ENCODE measurements at places on chromosomes 13 and 19. TPM values are rescaled to one million over a fixed set of nuclear protein-coding genes. Genes with fewer than 3 reads are reported as not detected.

Gene ZNF66
- total RNA-seq: 2.0 TPM

Gene KCNN4
- total RNA-seq: 0.54 TPM

Gene MCF2L
- not detected for total RNA-seq

Gene MBD3L2
- total RNA-seq: not detected

Gene PAK4
- total RNA-seq: 2.8 TPM
